ENCODE measurements at places on chromosomes 2 and 18.

- no peak for DNase-seq
Observed at GRCh38 chr2:210762604-210763588, 206.5 kb downstream of the CPS1 start.

GRCh38 chr2:242004223-242004901 lies 134.8 kb downstream of the RTP5 start:
- no peak for DNase-seq

DNA sequence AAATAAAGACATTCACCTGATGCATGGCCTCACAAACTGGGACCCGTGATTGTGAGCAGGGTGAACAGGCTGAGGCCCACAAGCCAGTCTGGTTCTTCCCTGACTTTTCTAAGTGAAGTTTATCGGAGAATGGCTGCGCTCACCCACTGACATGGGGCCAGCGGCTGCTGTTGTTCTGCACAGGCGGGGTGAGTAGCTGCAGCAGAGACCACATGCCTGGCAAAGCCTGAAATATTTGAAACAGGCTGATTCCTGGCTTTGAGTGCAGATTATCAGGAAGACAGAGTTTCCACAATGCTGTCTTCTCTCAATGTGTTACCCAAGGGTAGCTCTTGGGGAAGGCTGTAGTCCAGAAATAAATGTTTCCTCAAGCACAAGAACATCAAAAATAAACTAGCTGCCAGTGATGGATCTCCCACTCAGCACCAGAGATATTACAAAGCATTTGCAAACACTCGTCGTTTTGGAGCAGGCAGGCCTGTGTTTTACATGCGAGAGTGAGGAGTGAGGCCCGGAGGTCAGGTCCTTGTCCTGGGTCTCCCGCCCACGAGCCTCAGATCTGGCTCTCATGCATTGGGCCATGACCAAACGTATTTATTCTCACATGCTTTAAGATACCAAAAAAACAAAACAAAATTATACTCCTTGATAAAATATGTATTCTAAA lies 647.1 kb downstream of the GALR1 start:
- no peak for DNase-seq

GRCh38 chr2:75799859-75800258 lies 89.1 kb upstream of the GCFC2 start:
- DNase-seq, result no peak

DNA sequence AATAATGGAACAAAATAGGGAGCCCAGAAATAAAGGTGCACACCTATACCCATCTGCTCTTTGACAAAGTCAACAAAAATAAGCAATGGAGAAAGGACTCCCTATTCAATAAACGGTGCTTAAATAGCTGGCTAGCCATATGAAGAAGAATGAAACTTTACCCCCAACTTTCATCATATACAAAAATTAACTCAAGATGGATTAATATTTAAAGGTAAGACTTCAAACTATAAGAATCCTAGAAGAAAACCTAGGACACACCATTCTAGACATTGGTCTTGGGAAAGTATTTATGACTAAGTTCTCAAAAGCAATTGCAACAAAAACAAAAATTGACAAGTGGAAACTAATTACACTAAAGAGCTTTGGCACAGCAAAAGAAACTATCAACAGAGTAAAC lies 139.1 kb downstream of the DNAH7 start:
- no peak for DNase-seq

DNA sequence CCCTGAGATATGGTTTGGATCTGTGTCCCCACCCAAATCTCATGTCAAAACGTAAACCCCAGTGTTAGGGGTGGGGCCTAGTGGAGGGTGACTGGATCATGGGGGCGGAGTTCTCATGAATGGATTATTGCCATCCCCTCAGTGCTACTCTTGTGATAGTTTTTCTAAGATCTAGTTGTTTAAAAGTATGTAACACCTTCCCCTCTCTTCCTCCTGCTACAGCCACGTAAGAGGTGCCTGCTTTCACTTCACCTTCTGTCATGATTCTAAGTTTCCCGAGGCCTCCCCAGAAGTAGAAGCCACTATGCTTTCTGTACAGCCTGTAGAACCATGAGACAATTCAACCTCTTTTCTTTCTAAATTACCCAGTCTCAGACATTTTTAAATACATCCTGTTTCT lies 16.9 kb downstream of the PUM2 start:
- DNase-seq, result no peak

DNA sequence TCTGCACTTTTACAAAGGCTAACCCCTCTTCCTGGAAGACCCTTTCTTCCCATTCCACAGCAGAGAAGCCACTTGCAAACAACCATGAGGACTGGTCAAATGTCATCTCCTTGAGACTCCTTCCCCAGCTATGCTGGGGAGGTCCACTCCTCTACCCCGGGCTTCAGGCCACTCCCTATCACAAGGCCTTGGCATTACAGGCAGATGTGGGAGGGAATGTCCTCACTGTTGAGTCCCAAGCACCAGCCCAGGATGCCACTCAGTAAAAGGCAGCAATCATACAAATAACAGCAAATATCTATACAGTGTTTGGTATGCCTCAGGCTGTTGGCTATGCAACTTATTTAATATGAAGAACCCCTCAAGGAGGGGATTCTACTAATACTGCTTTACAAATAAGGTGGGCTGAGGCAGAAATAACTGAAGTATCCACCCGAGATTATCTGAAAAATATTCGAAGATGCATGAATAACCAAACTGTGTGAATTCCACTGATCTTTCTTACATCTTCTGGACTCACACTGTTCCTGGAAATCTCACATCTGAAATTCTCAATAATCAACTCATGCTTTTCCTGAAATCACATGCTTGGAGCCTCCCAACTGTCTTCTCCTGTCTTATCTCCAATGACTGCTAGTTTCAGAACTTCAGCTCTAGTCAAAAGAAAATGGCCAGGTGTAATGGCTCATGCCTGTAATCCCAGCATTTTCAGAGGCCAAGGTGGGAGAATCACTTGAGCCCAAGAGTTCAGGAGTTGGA lies 226.3 kb downstream of the TCF4 start:
- DNase-seq, result no peak

- no peak for DNase-seq
Observed at GRCh38 chr2:214830794-214831346, 21.4 kb upstream of the BARD1 start.

DNA sequence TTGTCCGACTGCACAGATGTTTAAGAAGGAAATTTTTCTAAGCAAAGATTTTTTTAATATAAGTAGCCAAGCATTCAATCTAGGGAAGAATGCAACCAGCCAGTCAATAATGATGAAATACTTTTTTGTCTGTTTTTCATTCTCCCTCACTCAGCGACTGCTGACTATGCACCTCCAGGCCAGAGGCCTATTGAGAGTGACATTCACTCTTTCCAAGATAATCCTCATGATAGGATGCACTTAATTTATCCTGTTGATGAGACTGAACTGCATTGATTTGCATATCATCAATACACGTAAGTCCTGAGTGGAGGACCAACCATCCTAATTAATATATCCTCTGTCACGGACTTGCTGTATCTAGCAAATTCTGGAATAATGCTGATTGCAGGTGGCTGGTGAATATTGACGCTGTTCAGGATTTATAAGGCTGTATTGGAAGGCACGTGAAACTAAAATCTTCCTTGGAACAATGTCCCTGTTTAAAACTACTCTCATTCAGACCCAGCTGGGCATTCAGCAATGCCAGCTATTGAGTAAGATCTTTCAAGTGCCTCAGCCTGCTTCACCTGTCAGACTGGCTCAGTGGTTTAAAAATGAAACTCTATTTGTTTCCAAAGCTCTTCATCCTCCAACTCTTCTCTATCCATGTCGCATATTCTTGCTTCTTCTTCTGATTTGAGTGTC lies 142.2 kb downstream of the MAP2 start:
- no peak for DNase-seq

DNA sequence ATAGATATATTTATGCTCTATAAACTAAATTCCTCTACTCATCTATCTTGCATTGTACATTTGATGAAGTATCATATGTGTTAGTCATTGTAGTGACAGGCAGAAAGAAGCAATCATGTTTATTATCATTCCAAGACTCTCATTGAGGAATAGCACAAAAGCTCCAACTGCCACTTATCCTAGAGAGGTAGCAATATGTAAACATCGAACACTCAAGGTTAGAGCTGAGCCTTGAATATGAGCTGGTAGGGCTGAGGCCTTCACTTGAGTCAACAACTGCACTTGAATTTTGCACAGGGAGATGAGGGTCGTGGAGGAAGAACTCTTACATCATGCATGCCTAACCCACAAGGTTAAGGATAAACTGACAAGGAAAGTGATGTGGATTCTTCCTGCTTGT lies 900.9 kb downstream of the CPS1 start:
- DNase-seq, result no peak

DNA sequence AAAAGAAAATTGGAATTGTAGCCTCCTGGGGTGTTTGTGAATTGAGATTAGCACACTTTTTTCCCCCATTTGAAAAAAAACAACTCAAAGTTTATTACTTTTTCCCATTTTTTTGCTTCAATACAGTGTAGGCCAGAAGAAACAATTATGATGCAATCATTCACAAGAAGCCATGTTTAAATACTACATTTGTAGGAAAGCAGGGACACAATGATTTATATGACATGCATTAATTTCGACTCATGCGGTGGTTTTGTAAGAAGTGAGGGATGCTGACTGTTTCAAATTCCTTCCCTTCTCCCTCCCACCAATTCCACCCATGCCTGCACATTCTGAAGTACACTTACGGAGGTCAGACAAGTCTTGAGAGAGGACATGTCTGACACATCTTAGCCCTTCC lies 774.2 kb upstream of the FSHR start:
- no peak for DNase-seq

DNA sequence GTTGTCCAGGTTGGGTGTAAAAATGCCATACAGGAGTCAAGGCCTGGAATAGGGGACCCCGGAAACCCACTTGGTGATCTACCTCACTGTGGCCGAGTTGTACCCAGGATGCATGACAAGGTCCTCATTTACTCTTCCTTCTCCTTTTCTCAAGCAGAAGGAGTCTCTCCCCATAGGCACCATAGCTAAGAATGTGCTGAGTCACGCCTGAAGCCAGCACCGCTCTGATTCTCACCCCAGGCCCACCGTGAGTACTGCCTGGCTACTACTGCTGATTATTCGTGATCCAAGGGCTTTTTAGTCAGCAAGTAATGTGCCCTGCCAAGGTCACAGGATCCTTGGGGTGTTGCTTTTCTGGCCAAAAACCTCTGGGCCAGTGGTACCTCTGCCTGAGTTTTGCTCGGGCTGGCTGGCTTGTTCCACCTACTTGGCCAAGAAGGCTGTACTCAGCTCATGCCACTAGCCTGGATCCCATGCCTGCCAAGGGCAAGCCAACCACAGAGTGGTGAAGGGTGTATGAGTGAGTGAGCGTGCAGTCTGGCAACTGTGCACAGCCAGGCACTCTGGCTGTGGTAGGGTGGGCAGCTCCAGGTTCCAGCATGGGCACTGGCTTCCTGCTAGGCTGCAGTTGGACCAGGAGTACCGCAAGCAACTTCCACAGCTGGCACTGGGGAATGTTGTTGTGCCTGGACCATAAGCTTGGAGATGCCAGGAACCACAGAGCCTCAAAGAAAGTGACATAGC lies 650.1 kb upstream of the VRK2 start:
- no peak for DNase-seq

DNA sequence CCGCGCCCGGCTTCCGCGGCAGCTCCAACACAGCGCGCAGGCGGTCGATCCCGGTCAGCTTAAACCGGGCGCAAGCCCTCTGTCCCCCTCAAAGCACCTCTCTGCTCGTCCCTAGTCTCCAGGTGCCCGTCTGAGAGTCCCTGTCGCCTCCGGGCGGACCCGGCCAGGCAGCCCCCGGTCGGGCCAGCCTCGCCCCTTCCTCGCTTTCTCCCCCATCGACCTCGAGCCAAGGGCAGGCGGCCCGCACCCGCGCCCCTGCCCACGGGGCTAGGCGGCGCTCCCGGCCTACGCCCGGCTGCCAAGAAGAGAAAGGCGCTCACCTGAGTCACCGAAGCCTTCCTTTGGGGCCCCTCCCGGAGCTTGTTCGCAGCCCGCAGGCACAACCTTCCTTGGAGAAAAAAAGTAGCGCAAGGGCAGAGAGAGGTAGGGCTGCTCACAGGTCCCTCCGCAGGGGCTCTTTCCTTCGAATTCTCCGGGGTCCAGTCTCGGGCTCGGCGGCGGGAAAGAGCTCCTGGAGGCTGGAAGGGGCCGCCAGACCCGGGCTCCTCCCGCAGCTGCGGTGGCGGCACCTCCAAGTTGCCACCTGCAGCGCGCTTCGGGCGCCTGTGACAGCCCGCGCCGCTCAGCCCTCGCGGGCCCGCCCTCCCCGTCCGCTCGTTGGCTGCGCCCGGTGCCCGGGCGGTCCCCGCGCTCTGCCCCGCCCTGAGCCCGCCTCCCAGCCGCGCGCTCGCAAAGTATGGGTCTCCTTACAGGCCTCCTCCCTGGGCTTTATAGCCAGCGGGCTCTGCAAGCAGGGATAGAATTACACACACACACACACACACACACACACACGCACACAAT lies 86.5 kb upstream of the EPB41L3 start:
- peak; percentile 15 for DNase-seq

GRCh38 chr2:158509928-158510797 lies 53.4 kb downstream of the PKP4 start:
- DNase-seq, result no peak

DNA sequence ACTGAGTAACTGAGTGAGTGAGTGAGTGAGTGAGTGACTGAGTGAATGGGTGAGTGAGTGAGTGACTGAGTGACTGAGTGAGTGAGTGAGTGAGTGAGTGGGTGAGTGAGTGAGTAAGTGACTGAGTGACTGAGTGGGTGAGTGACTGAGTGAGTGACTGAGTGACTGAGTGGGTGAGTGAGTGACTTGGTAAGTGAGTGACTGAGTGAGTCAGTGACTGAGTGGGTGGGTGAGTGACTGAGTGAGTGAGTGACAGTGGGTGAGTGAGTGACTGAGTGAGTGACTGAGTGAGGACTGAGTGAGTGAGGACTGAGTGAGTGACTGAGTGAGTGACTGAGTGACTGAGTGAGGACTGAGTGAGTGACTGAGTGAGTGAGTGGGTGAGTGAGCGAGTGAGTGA lies 13.9 kb downstream of the MAL start:
- DNase-seq, result no peak

DNA sequence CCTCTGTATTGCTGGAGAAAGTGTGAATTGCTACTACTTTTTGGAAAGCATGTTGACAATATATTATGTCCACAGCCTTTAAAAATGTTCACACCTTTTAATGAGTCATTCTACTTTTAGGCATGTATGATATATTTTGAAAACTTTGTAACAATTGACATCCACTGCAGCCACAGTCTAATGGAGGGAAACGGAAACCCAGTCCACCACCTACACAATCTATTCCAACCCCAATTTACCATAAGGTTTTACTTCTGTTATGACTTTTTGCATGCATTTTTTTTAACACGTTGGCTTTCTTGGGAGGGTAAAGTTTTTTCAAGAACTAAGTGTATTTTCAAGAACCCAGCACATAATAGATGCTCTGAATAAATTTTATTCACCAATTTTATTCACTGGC lies 38.5 kb upstream of the ATP8B1 start:
- DNase-seq, result no peak
